Breast epithelium (tissue), 4 donors: ENCODE measurements at places on chromosomes 1 and 21. TPM values are rescaled to one million over a fixed set of nuclear protein-coding genes. Genes with fewer than 3 reads are reported as not detected.

DNA sequence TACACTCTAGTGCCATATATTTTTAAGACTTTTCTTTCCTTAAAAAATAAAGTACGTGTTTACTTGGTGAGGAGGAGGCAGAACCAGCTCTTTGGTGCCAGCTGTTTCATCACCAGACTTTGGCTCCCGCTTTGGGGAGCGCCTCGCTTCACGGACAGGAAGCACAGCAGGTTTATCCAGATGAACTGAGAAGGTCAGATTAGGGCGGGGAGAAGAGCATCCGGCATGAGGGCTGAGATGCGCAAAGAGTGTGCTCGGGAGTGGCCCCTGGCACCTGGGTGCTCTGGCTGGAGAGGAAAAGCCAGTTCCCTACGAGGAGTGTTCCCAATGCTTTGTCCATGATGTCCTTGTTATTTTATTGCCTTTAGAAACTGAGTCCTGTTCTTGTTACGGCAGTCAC, 25.2 kb downstream of the PSEN2 start:
- no peak overlapping the region for H3K27ac ChIP-seq
- H3K36me3 ChIP-seq, result peaks cover 12% of the 10 kb centered on the region
- no peak overlapping the region for H3K4me3 ChIP-seq
- H3K27me3 ChIP-seq, result no peaks in the 10 kb centered on the region

IRF6 gene
- 42.9 TPM for total RNA-seq

GRCh38 chr1:39110882-39111281, 84.7 kb downstream of the NDUFS5 start:
- H3K27me3 ChIP-seq, result no peaks in the 10 kb centered on the region
- no peaks in the 10 kb centered on the region for H3K36me3 ChIP-seq
- H3K4me3 ChIP-seq, result no peak overlapping the region
- H3K4me1 ChIP-seq, result peaks cover 18% of the 10 kb centered on the region

LRRC38 gene
- not detected for total RNA-seq

DNA sequence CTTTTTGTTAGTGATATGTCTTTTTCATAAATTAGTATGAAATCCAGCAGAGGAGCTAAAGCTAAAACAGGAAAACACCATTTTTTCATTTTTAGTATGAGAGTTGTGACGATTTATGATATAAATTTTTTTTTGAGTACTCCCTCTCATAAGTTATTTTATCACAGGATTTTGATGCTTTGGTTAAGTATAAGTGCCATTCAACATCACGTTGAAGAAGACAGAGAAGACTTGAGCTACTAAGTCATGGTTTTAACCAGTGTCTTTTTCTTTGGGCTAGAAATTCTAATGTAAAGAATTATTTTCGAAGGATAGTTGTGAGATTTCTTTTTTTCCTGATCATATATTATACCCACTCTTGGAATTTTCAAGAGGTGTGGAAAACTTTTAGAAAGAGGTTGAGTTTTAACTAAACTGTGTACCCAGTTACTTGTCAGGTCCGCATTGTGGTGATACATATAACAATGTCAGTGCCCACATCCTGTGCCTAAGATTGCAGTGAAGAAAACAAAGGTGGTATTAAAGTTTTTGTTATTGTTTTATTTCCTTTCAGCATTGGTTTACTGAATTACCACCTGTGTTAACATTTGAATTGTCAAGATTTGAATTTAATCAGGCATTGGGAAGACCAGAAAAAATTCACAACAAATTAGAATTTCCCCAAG, 93.8 kb downstream of the USP25 start:
- no peak overlapping the region for H3K4me3 ChIP-seq
- H3K27ac ChIP-seq, result no peak overlapping the region
- H3K4me1 ChIP-seq, result no peaks in the 10 kb centered on the region
- no peak for DNase-seq

TRPM2 gene
- 4.3 TPM for total RNA-seq
